Activated CD4-positive, CD25-positive, alpha-beta regulatory T cell (primary cell): ENCODE measurements at places on chromosomes 1 and 21.

DNA sequence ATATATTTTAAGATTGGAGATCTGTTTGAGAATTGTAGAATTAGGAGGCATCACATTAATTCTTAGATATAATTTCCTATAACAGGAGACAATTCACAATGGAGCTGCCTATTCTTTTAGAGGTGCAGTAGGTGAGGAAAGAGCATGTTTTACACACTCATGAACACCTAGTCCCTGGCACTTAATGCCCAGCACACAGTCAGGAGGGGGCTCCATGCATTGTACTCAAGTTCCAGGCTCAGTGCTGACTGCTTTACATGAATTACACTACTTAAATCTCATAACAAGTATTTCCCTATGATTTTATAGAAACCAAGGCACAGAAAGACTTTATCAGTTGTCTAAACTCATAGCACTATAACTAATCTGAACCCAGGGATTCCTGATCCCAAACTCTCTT, 360 bp upstream of the GBP3 start:
- DNase-seq: no peak

- DNase-seq: no peak
Observed at GRCh38 chr1:230005040-230005439, 62.0 kb upstream of the GALNT2 start.

GRCh38 chr1:109762821-109763645, 690 bp downstream of the EPS8L3 start:
- DNase-seq: no peak

- DNase-seq: no peak
Observed at GRCh38 chr1:2977886-2978611, 43.2 kb upstream of the ACTRT2 start.

DNA sequence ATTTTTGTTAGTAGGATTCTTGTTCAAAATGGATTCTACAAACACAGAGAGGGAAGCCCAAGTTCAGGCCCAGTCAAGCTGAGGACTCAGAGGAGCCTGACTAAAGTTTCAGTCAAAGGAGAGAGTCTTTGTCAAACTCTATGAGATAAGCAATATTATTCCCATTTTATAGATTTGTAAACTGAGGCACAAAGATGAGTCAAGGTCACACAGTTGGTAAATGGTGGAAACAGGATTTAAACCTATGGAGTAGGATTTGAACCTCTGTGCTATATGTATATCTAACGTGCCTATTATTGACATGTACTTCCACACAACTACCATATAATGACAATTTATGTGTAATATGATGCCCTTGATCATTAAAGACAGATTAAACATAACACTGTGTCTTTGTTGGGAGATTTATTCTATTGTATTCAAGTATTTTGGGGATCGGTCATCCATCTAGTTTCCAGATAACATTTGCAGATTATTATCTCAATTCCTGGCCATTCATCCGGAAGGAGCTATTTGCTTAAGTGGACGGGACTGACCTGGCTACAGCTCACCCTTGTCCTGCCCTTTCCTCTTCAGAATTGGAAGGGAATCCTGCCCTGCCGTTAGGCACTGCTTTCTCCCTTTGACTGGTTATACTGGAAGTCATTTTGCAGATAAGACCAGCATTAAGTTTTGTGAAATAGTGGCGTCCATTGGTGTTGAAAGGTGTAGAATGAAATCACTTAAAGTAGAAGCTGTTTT, 86.1 kb upstream of the LMO4 start:
- no peak for DNase-seq

GRCh38 chr1:210372931-210373627, 44.4 kb downstream of the HHAT start:
- no peak for DNase-seq

GRCh38 chr1:10980841-10981727, 31.4 kb upstream of the TARDBP start:
- no peak for DNase-seq

- DNase-seq: no peak
Observed at GRCh38 chr1:64866689-64867088, 99.7 kb downstream of the JAK1 start.

- no peak for DNase-seq
Observed at GRCh38 chr1:214135886-214136285, 145.1 kb upstream of the SMYD2 start.

- DNase-seq: no peak
Observed at GRCh38 chr1:2242814-2243725, 15.0 kb downstream of the SKI start.

DNA sequence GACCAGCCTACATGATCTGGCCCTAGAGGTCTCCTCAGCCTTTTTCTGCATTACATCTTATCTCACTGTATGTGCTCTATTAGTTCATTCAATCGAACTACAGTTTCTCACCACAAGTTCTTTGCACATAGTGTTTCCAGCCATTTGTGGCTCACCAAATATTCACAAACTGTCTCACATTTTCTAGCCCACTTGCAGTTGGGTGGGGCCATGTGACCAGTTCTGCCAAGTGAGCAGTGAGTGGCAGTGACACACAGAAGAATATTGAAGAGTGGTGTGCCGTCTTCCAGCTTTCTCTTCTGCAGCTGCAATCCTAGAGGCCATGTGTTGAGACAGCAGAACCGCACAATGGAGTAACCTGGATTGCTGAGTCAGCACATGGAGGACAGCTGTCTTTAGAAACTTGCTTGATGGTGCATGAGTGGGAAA, 103.2 kb upstream of the ZNF644 start:
- no peak for DNase-seq

- no peak for DNase-seq
Observed at GRCh38 chr1:52947490-52947889, 20.4 kb downstream of the SCP2 start.

DNA sequence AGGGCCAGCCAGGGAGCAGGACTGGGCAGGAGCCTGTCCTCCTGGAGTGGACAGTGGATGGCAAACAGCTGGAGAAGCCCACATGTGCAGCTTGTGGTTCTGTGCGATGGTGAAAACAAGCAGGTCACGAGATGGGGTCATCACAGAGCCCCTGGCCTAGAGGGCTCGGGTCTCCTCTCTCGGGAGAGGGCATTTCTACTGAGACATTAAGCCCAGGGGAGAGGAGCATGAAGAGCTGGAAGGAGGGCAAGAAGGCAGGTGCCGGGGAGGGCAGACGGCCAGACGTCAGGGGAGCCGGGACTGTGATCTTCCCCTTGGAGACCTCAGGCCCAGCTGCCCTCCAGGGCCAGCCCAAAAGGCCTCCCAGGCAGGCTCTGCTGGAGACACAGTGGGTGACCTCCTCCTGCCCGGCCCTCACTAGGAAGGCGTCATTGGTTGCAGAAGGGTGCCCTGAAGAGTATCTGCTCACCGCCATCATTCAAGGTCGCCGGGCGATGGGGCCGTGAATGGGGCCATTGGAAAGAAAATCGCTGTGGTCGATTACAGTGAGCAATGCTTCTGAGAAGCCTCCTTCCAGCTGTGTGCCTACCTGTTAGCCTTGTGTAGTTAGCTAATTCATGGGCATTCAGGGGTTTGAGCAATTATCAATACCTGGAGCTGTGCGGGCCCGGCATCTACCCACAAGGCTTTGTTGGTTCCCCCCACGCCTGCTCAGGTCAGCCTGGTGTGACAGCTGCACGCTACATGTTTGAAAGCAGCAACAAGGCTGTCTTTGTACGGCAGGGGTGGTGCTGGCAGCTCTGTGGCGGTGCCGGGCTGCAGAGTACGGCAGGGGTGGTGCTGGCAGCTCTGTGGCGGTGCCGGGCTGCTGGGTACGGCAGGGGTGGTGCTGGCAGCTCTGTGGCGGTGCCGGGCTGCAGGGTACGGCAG, 72.3 kb upstream of the ACTRT2 start:
- DNase-seq: no peak

- DNase-seq: no peak
Observed at GRCh38 chr1:82849460-82849859, 1048.7 kb downstream of the ADGRL2 start.

- no peak for DNase-seq
Observed at GRCh38 chr1:166080277-166080966, 86.4 kb downstream of the FAM78B start.

DNA sequence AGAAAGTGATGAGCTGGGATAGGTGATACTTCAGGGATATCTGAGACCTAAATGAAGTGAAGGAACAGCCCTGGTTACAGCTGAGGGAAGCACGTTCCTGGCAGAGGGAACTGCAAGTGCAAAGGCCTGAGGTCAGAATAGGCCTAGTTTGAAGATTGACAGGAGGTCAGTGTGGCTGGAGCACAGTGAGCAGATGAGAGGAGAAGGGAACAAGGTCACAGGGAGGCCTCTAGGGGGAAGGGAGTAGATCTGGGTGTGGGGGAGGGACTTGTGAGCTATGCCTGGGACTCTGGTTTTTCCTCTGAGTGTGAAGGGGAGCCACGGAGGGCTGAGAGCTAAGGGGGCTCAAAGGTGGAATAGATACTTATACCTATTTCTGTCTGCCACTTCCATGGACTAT, 736.4 kb downstream of the MATN1 start:
- no peak for DNase-seq

DNA sequence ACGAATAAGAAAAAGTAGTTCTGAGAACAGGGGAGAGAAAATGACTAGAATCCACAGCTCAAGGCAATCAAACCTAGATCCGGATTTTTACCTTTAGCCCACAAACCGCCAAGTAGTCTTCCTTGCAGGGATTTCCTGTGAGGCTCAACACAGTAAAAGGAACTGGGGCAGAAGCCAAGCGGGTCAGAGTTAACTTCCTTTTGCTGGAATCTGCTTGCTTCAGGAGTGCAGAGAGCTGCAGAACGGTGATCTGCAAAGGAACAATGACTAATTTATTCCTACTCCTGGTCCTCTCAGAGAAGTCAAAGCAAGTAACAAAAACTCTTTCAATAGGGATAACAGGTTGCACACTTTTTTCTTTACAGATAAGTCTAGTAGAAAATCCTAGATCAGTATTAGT, 53.4 kb downstream of the UBR4 start:
- DNase-seq: no peak

- no peak for DNase-seq
Observed at GRCh38 chr1:82785268-82785790, 984.6 kb downstream of the ADGRL2 start.

DNA sequence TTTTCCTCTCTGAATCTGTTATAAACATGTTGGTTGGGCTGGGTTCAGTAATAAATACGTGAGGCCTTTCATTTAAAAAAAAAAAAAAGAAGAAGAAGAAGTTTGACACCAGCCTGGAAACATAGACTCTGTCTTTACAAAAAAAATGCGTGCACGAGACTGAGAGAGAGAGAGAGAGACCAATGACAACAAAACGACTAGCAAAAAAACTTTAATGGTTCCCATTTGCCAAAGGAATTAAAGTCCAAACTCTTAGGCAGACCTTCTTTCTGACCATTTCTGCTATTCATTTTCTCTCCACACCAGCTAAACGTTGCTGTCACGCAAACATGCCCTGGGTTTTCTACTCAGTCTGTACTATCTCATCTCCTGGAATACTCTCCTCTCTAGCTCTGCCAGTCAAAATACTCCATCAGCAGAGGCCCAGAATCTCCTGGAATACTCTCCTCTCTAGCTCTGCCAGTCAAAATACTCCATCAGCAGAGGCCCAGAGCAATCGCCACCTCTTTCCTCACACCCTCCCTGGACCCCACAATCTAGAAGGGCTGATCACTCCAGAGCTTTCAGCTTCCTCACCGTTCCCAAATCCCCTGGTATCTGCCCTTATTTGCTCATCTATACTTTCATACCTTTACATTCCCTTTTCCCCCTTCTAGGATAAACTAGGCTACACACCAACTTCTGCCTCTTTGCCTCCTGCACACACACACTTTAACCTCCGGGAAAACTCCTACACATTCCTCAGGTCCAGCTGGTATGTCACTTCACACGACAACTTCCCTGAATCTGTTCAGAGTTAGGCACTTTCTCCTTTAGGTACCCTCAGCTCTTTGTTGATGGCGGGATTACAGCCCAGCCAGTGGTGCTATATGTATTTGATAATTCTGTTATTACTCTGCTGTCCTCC, 100.0 kb downstream of the CDC7 start:
- DNase-seq: no peak

DNA sequence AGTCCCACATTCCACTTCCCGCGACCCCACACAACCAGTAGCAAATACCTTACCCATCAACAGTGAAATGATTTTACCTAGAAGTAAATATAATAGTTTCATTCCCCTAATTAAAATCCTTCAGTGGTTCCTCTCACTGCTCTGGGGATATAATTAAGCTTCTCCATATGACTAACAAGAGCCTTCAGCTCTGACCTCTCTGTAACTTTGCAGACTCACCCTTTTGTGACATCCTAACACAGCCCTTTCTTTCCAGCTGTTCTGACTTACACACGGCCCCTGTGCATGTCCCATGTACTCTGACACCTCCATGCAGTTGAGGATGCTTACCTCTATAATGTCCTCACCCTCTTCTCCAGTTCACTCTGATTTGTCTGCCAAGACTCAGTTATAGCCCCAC, 137.3 kb upstream of the SPAG17 start:
- DNase-seq: no peak

DNA sequence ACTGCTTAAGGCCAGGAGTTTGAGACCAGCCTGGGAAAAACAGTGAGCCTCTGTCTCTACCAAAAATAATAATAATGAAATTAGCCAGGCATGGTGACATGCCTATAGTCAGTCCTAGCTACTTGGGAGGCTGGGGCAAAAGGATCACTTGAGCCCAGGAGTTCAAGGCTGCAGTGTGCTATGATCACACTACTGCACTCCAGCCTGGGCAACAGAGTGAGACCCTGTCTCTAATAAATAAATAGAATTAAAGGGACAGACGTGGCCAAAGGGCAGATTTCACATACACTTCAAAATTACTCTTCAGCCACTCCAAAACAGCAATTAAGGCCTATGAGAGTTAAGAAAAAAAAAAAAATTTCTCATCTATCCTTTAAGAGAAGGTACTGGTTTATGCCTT, 45.7 kb downstream of the GATAD2B start:
- no peak for DNase-seq

DNA sequence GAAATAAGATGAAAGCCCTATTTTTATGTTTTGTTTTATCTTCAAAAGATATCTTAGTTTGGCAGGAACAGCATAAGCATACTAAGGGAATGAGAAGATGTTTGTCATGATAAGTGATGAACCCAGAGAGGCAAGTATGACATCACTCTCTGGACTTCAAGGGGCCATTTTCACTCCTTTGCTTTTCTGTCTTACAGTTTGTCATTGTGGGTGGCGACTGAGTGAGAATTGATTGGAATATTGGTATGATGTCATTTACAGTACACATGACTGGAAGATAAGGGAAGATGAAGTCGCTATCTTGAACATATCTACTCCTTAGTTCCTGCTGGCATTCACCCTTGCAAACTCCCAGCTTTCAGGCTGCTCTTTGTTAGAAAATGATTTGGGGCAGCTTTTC, 258.1 kb upstream of the RAB4A start:
- no peak for DNase-seq
